Mesangial cell (primary cell): ENCODE measurements at places on chromosomes 3 and 15. TPM values are rescaled to one million over a fixed set of nuclear protein-coding genes. Genes with fewer than 3 reads are reported as not detected.

GABRR3 gene
- not detected in 2 replicates for total RNA-seq

CILP gene
- total RNA-seq = 0.13 TPM in 1 of 2 replicates, not detected in the other

CYP1A1 gene
- not detected in 2 replicates for total RNA-seq

ZCWPW2 gene
- 0.16 TPM in 1 of 2 replicates, not detected in the other for total RNA-seq

NAA50 gene
- total RNA-seq = 155 and 185 TPM in 2 replicates

SMCO1 gene
- total RNA-seq = not detected in 2 replicates

CHCHD6 gene
- 11.7 and 13.9 TPM in 2 replicates for total RNA-seq
